ENCODE measurements at places on chromosomes 1 and 21. TPM values are rescaled to one million over a fixed set of nuclear protein-coding genes. Genes with fewer than 3 reads are reported as not detected.

GRCh38 chr1:66676613-66677298 is 75.5 kb upstream of the DYNLT5 start:
- no peak for DNase-seq

DNA sequence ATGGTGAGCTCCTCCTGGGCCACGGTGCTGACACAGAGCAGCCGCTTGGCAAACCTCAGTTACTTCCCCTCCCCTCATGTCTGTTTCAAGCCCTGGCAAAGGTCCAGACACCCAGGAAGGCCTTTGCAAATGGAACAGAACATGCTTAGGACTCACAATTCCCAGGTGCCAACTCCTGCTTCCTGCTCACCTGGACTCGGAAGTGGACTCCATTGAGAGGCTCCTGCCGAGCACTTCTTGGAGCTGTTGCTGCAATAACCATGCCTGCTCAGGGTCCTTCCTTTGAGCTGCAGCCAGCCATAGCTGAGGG is 10.7 kb downstream of the DCST2 start:
- no peak for DNase-seq

The OR2L13 gene
- 0.04 TPM for polyA plus RNA-seq

GRCh38 chr1:54218883-54219687 is 19.1 kb downstream of the MRPL37 start:
- no peak for DNase-seq

The CD84 gene
- polyA plus RNA-seq: 1.4 TPM

DNA sequence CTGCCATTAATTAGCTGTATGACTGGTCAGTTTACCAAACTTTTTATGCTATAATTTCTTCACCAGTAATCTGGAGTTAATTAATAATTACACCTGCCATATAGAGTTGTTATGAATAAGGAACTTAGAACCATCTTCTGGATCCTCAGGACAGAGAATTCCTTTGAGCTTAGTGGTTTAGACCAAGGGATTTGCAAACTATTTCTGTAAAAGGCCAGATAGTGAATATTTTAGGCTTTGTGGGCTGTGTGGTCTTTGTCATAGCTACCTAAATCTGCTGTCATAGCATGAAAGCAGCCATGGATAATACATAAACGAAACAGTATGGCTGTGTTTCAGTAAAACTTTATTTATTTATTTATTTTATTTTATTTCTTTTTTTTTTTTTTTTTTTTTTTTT is 9.0 kb downstream of the TIMM17A start:
- no peak for DNase-seq

The ITGB2 gene
- 39.9 TPM for polyA plus RNA-seq

Data from urinary bladder (tissue), 4 donors.